ENCODE measurements at places on chromosomes 3 and 15.

DNA sequence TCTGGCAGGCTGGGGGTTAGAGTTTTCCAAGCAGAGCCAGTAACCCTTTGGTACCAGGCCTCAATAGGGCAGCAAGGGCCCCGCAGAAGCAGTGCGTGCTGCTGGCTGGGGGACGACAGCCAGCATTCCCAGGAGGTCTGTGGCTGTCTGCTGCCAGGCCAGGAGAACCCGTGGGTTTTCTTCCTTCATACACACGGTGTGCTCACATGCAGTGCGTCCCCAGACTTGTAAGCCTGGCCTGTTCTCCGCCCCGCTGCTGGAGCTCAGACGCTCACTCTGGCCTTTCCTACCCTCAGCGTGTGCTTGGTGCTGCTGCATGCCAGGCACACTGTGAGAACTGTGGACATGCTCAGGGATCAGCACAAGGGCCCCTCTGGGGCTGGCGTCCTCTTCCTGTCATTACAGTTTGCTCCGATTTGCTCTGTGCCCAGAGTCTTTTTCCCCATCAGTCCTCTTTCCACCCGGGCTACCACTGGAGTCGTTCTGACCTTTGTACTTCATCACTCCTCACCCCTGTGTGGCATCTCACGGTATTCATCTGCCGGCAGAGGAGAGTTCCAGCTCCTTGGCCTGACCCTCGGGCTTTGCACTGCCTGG, 149.5 kb downstream of the DNAJB8 start:
- DNase-seq = no peak

DNA sequence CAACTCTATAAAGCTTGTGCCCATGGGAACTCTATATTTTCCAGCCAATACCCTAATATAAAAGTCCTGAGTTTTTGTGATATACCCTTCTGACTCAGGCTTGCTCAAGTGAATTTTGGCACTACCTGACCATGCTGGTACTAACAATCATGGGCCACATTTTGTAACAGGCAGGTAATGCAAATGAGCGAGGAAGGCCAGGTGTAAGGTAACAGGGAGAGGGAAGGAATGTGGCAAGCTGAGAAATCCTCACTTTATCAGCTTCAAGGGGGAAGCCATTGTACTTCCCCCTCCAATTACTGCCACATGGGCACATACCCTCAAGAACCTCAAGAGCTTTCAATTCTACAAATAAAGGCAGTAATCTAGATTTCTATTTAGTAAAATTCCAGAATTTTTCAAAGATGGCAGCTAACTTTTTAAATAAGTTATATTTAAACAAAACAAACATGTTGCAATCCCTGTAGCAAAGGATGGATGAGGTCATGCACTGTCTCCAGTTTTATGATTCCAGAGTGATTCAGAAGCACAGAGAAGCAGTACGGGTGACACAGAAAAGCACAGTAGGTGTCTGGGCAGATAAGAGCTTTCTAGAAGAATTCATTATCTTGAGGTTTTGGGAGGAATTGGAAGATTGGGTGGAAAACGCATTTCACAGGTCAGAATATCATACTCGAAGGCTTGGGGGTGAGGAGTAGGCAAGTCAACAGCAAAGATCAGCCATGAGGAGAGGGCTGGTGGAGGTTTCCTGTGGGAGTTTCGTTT, 87.6 kb downstream of the FOXP1 start:
- DNase-seq = no peak

DNA sequence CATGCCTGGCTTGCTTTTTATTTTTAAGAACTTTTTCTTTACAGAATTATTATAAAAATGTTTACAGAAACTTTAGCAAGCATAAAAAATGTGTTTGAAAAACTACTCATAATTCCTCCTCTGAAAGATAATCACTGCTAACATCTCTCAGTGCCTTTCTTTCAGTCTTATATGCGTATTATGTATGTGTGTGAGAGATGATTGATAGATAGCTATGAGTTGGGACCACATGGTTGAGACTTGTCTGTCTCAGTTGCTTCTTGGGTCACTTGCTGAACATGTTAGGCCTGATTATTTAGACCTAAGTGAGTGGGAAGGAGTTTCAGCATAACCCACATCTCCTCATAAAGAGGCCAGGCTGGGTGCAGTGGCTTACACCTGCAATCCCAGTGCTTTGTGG, 11.1 kb downstream of the MAP6D1 start:
- DNase-seq = no peak

DNA sequence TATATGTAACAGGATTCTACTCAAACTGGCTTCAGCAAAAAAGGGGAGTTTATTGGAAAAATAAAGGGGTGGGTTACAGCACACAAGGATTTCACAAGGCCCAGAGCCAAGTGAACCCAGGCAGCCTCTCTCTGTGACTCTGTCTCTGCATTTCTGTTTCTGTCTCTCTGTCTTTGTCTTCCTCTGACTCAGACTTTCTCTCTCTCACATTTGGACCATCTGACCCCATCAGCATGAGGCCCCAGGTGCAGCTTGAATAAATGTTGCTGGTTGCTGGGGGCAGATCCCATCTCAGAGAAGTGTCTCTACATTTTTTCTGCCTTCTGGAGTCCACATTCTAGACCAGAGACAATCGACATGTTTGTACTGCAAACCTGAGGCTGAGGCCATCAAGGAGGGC, 45.0 kb downstream of the RPLP1 start:
- no peak for DNase-seq

DNA sequence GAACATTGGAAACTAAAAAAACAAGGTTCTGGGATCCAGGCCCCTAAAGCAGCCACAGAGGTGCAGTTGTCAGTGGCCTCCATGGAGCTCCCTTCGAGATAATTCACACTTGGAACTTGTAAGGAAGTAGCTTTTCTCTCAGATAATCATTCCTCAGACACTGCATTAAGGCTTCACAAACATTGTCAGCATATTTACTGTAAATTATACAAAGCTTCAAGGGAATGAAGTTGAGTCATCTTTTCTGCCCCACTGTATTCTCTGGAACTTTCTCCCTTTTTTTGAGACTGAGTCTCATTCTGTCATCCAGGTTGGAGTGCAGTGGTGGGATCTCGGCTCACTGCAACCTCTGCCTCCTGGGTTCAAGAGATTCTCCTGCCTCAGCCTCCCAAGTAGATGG, 7.1 kb downstream of the BLOC1S6 start:
- DNase-seq = no peak

- DNase-seq = no peak
Measured at GRCh38 chr3:172002512-172003078, 36.8 kb upstream of the FNDC3B start.

Measured in stimulated activated CD4-positive, alpha-beta T cell treated with anti-CD3 and anti-CD28 coated beads, Interleukin-2, amount 100 ng/mL, for 48 hours (primary cell).